Myocyte (in vitro differentiated cells): ENCODE measurements at places on chromosomes 7 and 10. TPM values are rescaled to one million over a fixed set of nuclear protein-coding genes. Genes with fewer than 3 reads are reported as not detected.

GRCh38 chr7:29989257-29989995, at the start of gene SCRN1:
TSS of gene SCRN1 (minus strand) at chr7:29989801. CDS start at chr7:29969067, 20,734 bp downstream.
- peak; percentile 73 for DNase-seq

- DNase-seq: peak; percentile 79
Measured at GRCh38 chr10:99555371-99555770, 22.6 kb downstream of the NKX2-3 start.

DNA sequence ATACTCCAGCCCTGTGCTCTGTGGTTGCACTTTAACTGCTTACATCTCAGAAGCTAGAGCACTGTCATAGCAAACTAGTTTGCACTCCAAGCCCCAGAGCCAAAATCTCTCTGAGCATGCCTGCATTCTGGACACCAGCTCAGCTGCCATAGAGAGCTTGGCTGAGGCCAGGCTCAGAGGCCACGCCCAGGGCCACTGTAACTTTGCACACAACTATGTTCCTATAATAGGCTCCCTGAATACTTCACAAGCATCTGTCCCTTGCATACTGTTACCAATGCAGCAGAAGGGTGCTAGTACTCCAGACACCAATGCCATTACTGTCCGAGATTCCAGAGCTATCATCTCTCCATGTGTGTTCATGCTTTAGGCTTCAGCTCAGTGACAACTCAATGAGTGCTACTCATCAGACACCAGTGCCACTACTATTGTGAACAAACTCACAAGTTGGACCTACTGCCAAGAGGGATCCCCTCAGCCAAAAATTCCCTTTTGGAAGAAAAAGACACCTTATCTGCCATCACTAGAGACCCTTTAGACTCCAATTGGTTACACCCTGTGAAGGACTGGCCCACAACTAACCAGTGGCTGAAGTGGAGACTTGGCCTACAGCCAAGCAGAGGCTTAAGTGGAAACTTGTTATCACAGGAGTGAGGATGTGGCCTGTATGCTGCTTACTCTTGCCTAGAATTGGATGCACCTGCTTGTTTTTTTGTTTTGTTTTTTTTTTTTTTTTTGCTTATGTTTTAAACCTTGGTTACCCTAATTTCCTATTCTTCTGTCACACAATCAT, 211.6 kb upstream of the MAGI2 start:
- peak; percentile 78 for DNase-seq

DNA sequence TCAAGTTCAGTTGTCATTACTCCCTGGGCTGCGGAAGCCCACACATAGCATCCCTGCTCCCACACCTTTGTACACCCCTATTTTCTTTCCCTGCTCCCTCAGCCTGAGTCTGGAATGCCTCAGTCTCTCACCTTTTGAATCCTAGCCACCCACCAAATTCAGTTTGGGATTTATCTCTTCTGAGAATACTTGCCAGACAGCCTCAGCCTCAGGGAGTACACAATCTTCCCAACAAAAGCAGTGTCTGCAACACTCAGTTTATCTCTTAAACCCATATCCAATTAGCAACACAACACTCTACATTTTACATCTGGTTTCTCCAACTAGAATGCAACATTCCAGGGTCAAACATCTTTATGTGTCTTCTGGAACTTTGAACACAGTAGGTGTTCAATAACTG, 190.2 kb downstream of the GPAM start:
- DNase-seq: no peak

DNA sequence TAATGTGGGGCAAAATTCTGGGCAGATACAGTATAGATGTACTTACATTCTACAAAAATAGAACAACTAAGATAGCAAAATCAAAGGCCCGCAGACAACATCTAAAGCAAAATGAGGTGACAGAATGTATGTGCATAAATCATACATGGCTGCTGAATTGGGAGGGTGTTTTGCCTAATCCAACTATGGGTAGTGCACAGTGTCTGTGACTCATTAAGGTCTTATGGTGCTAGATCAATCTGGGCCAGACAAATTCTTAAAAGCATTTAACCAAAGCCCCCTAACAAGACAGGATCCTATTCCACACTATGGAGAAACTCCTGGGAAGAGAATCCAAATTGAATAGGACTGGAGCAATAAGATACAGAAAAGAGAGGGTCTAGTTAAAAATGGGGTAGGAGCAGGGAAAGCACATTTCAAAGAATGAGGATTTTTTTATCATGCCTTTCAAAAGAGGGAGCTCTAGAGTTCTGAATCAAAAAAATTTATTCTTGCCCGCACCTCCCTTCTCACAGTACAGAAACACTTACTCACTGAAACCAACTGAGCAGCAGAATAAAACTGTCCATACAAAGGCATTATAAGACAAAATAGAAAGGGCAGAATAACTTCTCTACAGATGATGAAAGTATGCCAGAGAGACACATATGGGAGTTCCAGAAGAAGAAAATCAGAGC, 181.3 kb downstream of the RNLS start:
- peak; percentile 40 for DNase-seq

DNA sequence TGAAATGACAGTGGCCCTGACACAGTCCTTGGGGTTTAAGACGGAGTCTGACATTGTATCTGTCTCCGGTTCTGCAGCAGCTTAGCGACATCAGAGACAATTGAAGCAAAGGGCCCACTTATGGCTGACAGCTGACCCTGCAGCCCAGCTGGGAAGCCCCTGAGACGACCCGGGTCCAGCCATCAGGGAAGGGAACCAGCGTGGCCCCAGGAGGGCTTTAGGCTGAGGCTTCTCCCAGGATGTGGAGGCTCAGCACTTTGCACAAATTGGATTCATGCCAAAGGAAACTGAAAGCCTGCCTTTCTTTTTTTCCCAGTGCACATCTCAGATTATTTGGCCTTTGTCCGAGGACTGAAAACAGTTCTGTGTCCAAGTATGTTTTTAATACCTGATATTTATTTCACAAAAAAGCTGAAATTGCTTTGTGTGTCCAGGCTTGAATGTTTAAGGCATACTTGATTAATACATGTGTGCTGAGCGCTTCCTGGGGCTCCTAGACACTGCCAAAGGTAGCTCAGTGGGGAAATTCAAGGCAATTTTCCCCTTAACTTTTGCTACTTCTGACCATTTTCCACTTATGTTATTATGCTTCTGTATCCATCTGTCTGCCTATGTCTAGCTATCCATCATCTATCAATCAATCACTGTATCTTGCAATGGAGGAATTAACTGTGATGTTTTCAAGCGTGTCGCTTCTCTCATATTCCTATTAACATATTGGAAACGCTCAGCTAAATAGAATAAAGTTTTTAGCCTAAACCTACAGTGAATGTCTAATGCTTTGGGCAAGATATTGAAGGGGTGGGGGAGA, 34.8 kb downstream of the KLF6 start:
- DNase-seq: peak; percentile 28

The MRLN gene
- total RNA-seq: 227 and 432 TPM in 2 replicates
